Naive B cell (primary cell): ENCODE measurements at places on chromosomes 7 and 10. TPM values are rescaled to one million over a fixed set of nuclear protein-coding genes. Genes with fewer than 3 reads are reported as not detected.
A peak's percentile ranks its signal among the peaks of the same experiment; 100 is the strongest.

GRCh38 chr7:141840708-141841107 is 577 bp downstream of the PRSS37 start:
- no peak for DNase-seq
- H3K27ac ChIP-seq = no peak overlapping the region
- H3K36me3 ChIP-seq = peaks cover 2% of the 10 kb centered on the region
- no peak overlapping the region for H3K4me3 ChIP-seq
- H3K4me1 ChIP-seq = no peaks in the 10 kb centered on the region

GRCh38 chr10:62384057-62384446 is 9.9 kb downstream of the ZNF365 start:
- no peak overlapping the region for H3K27ac ChIP-seq
- no peaks in the 10 kb centered on the region for H3K36me3 ChIP-seq
- DNase-seq = no peak
- H3K4me1 ChIP-seq = no peaks in the 10 kb centered on the region
- H3K4me3 ChIP-seq = no peak overlapping the region

DNA sequence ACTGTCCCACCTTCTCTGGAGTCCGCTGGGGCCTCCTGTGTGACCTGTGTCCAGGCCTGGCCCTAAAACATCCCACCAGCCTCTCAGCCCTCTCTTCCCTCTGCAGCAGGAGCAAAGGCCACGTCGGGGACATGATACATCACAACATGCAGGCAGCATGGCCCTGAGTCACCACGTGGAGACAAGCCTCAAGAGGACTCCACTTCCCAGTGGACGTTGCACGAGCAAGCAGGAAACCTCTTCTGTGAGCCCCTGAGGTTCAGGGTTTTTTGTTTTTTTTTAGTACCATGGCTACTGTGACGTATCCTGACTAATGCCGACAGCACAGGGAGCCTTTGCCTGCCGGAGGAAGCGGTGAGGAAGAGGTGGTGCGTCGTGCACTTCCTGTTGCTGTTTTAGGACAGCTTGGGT is 165.9 kb downstream of the DNAJB6 start:
- H3K27ac ChIP-seq = no peak overlapping the region
- H3K27me3 ChIP-seq = peaks cover 28% of the 10 kb centered on the region
- H3K4me3 ChIP-seq = peak overlapping the region; percentile 24
- no peak for DNase-seq
- H3K4me1 ChIP-seq = peaks cover 12% of the 10 kb centered on the region

DNA sequence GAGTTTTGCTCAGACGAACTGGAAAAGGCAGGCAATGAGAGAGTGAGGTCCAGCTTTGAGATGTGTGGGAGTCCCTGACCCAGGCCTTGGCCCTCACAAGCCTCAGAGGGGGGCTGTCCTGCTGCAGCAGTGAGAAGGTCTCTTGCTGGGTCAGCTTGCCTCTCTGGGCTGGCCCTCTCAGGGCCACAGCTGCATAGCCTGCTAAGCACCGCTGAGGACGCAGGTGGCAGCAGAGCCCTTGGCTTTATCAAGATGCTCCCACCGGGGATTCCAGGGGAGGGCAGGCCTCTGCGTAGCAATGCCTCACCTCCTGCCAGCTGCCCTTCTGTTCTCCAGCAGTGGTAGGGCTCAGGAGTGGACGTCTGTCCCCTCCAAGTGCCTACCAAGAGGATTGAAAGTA is 128.7 kb downstream of the COBL start:
- H3K4me3 ChIP-seq = no peak overlapping the region
- no peaks in the 10 kb centered on the region for H3K36me3 ChIP-seq
- no peak overlapping the region for H3K27ac ChIP-seq
- H3K27me3 ChIP-seq = no peaks in the 10 kb centered on the region
- no peak for DNase-seq

GRCh38 chr10:78185693-78186055 is 152.0 kb downstream of the RPS24 start:
- H3K4me1 ChIP-seq = no peaks in the 10 kb centered on the region
- peaks cover 6% of the 10 kb centered on the region for H3K27me3 ChIP-seq
- no peak for DNase-seq
- no peaks in the 10 kb centered on the region for H3K36me3 ChIP-seq
- no peak overlapping the region for H3K27ac ChIP-seq

IGFBP1 gene
- polyA plus RNA-seq = not detected

GRCh38 chr7:88169717-88170320 is 50.0 kb downstream of the SRI start:
- H3K4me3 ChIP-seq = no peak overlapping the region
- no peaks in the 10 kb centered on the region for H3K36me3 ChIP-seq
- H3K4me1 ChIP-seq = no peaks in the 10 kb centered on the region
- H3K27ac ChIP-seq = no peak overlapping the region
- DNase-seq = no peak

DNA sequence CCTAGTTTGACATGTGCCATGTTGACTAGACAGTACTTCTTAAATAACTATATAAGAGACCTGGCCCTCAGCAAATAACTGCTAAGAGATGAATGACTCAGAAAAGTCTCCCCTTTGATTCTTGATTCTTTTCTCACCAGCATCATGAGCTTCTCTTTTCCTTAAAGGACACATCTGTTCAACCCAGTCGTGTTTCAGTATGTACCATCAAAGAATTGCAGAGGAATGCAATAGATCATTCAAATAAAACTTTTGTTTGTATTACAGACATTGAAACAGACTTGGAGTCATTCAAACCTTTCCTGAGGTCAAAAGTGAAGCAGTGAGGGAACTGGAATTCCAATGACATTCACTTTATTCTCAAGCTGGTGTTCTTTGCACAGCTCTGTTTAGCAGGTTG is 598.3 kb upstream of the GHITM start:
- no peak for DNase-seq
- no peak overlapping the region for H3K27ac ChIP-seq
- H3K4me1 ChIP-seq = no peaks in the 10 kb centered on the region
- no peaks in the 10 kb centered on the region for H3K36me3 ChIP-seq

LDB3 gene
- not detected for polyA plus RNA-seq

- no peaks in the 10 kb centered on the region for H3K36me3 ChIP-seq
- no peak for DNase-seq
- H3K4me1 ChIP-seq = no peaks in the 10 kb centered on the region
- H3K4me3 ChIP-seq = no peak overlapping the region
- no peak overlapping the region for H3K27ac ChIP-seq
Measured at GRCh38 chr10:59967079-59967478, 60.7 kb upstream of the CCDC6 start.

DNA sequence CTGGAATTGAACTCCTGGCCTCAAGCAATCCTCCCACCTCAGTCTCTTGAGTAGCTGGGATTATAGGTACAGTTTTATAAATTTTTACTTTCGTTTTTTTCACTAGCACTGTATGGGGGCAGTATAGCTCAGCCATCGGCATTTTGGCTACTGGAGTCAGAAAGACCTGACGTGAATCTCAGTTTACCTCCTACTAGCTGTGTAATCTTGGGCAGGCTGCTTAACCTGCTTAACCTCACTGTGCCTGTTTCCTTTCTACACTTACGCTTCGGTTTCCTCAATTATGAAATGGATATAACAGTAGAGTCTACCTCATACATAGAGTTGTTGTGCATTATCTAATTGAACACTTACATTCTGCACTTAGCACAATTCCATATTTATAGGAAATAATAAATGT is 16.7 kb downstream of the STN1 start:
- H3K4me3 ChIP-seq = no peak overlapping the region
- H3K27me3 ChIP-seq = no peaks in the 10 kb centered on the region

SUGCT gene
- 4.1 TPM for polyA plus RNA-seq

DNA sequence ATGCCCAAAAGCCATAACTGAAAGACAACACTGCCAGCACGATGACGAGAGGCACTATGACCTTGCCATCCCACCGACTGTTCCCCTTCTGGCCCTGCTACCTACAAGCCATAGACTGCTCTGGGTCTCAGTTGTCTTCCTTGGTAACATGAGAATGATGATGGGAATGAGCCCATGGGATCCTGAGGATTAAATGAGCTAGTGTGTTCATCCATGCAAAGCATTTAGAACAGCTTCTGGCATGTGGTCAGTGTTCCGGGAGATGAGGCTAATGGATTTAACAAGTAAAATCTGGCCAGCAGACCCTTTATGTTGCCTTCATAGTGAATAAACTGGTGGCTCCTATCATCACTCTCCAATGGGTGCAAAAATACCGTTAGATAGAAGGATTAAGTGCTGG is 62.4 kb upstream of the WDR11 start:
- no peaks in the 10 kb centered on the region for H3K36me3 ChIP-seq
- peaks cover 12% of the 10 kb centered on the region for H3K27me3 ChIP-seq
- no peak overlapping the region for H3K27ac ChIP-seq
- no peak for DNase-seq
- H3K4me3 ChIP-seq = no peak overlapping the region

MYL10 gene
- not detected for polyA plus RNA-seq

GRCh38 chr7:85600395-85600794 is 413.5 kb upstream of the SEMA3D start:
- no peaks in the 10 kb centered on the region for H3K4me1 ChIP-seq
- no peaks in the 10 kb centered on the region for H3K36me3 ChIP-seq
- DNase-seq = no peak
- no peaks in the 10 kb centered on the region for H3K27me3 ChIP-seq

DNA sequence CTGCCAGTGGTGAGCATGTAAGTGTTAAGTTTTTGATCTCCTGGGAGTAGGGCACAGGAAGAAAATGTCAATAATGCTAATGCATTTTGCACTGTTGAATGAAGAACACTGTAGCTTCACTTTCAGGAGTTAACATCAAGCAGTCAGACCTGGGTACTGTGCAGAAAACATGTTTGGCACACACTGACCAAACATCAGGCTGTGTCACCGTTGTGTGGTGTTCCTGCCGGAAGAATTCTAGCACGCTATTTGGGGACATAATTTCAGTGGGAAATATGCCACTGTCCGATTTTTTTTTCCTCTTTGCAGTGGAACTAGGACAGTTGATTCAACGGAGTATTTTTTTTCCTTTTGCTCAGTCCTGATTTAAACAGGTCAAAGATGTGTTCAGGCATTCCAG is 24.4 kb upstream of the ABCB5 start:
- H3K4me1 ChIP-seq = no peaks in the 10 kb centered on the region
- H3K36me3 ChIP-seq = no peaks in the 10 kb centered on the region
- H3K27ac ChIP-seq = no peak overlapping the region
- no peaks in the 10 kb centered on the region for H3K27me3 ChIP-seq
- no peak overlapping the region for H3K4me3 ChIP-seq
- DNase-seq = no peak

- no peak overlapping the region for H3K4me3 ChIP-seq
- DNase-seq = no peak
- peaks cover 7% of the 10 kb centered on the region for H3K27me3 ChIP-seq
- H3K27ac ChIP-seq = peak overlapping the region; percentile 26
Measured at GRCh38 chr10:78576276-78576675, 492.5 kb upstream of the ZMIZ1 start.

GRCh38 chr7:22694597-22695207 is 32.3 kb upstream of the IL6 start:
- peaks cover 67% of the 10 kb centered on the region for H3K4me1 ChIP-seq
- DNase-seq = peak; percentile 72
- H3K27me3 ChIP-seq = no peaks in the 10 kb centered on the region
- H3K36me3 ChIP-seq = peaks cover 12% of the 10 kb centered on the region

HPSE2 gene
- not detected for polyA plus RNA-seq

DNA sequence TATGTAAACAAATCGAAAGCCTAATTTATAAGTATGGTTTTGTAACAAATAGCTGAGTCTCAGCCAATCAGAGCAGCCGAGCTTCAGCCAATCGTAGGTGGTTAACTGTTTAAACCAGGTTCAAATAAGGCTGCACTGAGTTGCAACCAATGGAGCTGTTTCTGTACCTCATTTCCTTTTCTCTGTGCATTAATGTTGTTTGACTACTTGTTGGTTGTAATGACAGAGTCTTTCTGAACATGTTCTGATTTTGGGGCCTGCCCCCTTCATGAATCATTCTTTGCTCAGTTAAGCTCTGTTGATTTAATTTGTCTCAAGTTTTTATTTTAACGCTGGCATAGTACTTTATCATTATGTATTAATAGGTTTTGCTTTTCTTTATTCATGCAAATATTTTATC is 14.6 kb downstream of the OTUD1 start:
- peaks cover 86% of the 10 kb centered on the region for H3K4me1 ChIP-seq
- H3K36me3 ChIP-seq = no peaks in the 10 kb centered on the region
- H3K27me3 ChIP-seq = no peaks in the 10 kb centered on the region
- H3K27ac ChIP-seq = no peak overlapping the region

- no peak overlapping the region for H3K27ac ChIP-seq
- peaks cover 32% of the 10 kb centered on the region for H3K4me1 ChIP-seq
- no peaks in the 10 kb centered on the region for H3K36me3 ChIP-seq
Measured at GRCh38 chr10:96588616-96589419, 2.0 kb upstream of the TM9SF3 start.

DNA sequence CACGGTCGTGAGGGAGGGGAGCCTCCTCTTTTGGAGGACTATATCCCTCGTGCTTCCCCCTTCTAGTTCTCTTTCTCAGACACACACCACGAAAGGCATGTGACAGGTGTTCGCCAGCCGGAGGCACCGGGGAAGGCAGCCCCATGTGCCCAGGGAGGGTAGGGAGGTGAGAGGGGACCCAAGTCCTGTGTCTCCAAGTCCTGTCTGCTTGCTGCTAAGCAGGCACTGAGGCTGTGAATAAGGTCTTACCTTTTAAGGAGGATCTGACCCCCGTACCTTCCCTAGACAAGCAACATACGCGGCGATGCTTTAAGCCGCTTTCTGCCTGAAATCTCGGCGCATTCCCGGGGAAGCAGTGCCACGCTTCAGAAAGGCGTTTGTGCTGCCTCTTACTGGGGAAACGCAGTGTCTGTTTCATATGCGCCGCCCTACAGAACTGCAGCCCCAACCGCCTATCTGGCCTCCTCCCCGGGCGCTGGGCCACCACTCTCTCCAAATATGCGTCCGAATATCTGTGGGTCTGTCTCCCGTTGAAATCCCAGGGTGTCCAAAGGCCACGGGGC is 770 bp downstream of the PLXNA4 start:
- H3K36me3 ChIP-seq = no peaks in the 10 kb centered on the region
- no peak for DNase-seq
- H3K4me1 ChIP-seq = peaks cover 8% of the 10 kb centered on the region
- peaks cover 84% of the 10 kb centered on the region for H3K27me3 ChIP-seq

- H3K27ac ChIP-seq = no peak overlapping the region
- no peaks in the 10 kb centered on the region for H3K27me3 ChIP-seq
- no peak overlapping the region for H3K4me3 ChIP-seq
- H3K4me1 ChIP-seq = peaks cover 15% of the 10 kb centered on the region
- DNase-seq = no peak
Measured at GRCh38 chr10:26550774-26551526, 112.8 kb downstream of the APBB1IP start.

GRCh38 chr10:17669185-17669872 is 25.4 kb downstream of the STAM start:
- peak overlapping the region; percentile 94 for H3K27ac ChIP-seq
- H3K4me3 ChIP-seq = peak overlapping the region; percentile 75
- peaks cover 34% of the 10 kb centered on the region for H3K4me1 ChIP-seq
- DNase-seq = peak; percentile 35
- H3K36me3 ChIP-seq = no peaks in the 10 kb centered on the region
